ENCODE measurements at places on chromosomes 2 and 18. TPM values are rescaled to one million over a fixed set of nuclear protein-coding genes. Genes with fewer than 3 reads are reported as not detected.

DNA sequence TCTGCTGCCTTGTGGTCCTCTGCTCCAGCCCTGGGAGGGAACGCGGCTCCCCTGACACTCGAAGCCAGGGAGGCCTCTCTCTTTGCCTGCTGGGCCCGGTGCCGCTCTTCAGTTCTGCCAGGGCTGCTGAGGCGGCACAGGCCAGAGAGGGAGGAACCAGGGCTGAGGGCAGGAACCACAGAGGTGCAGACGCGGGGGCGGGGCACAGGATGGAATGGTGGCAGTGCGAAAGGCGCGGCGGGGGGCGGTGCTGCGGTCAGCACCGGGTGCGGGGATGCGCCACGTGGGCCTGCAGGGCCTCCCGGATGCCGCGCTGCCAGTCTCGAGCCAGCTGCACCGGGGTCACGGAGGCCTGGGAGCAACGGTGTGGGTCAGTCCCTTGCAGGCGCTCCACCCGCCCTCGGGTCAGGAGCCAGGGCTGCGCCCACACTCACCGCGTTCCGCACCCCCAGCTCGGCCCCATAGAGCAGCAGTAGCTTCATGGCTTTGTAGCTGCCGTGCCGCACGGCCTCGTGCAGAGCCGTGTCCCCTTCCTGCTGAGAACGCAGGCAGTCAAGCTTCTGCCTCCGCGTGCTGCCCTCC, 4.4 kb downstream of the ANKRD23 start:
- DNase-seq = peak; percentile 88

- no peak for DNase-seq
Observed at GRCh38 chr18:6873040-6873751, 143.7 kb downstream of the ARHGAP28 start.

GRCh38 chr2:161044921-161045320, 115.3 kb upstream of the TANK start:
- no peak for DNase-seq

GRCh38 chr2:221573430-221574230, 1.5 kb upstream of the EPHA4 start:
- DNase-seq = peak; percentile 93

DNA sequence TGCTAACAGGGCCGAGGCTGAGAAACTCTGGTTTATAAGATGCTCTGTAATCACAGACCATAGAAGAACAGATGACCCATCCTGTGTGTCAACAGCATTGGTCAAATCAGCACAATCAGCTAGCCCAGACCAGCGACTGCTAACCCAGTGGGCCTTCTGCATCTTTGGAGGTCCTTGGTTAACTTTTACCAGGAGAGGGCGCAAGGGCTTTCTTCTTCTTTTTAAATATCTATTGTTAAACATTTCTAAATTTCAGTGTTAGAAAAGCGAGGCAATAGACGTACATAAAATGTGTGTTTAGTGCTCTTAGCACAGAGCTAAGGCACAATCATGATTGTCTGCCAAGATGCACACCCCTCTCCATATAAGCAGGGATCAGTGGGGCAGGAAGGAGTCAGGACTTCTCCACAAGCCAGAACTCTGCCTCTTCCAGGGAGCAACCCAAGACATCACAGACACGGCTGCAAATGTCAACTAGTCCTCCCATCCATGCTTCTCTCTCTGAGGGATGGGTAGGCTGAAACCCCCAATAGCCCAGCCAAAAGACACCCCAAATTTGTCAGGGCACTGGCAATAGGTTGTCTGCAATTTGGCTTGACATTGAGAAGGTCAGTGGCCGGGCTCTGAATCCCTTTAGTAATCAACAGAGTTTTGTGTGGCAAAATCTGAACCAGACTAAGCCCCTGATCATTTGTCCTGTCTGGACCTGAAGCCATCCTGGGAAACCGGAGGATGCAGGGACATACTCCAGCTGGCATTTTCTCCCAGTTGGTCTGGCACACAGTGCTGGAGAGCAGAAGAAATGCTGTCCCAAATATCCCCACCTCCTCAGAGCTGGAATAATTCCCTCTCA, 188.2 kb downstream of the BCL2 start:
- no peak for DNase-seq

GRCh38 chr2:215851082-215851481, 162.3 kb downstream of the MREG start:
- DNase-seq = no peak

DNA sequence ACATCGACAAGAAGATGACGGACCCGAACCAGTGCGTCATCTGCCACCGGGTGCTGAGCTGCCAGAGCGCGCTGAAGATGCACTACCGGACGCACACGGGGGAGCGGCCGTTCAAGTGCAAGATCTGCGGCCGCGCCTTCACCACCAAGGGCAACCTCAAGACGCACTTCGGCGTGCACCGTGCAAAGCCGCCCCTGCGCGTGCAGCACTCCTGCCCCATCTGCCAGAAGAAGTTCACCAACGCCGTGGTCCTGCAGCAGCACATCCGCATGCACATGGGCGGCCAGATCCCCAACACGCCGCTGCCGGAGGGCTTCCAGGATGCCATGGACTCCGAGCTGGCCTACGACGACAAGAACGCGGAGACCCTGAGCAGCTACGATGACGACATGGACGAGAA, 14.4 kb downstream of the SALL3 start:
- DNase-seq = no peak

DNA sequence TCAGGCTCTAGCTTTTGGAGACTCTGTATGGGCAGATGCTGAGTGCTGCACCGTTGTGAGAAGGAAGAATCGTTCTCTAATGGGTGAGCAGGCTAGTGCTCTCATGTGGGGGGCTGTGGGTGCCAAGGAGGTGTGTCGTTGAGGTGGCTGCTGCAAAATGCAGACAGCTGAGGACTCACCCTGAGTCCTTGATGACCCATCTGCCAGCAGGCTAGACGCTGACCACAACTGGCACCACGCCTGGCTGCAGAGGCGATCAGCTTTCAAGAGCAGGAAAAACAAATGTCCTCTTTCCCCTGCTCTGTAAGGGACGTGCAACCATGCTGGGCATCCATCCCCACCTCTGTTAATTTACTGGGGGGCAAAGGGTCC, 48.2 kb downstream of the HAUS1 start:
- DNase-seq = no peak

Gene HRH4
- total RNA-seq = 1.7 TPM

Gene VWC2L
- total RNA-seq = not detected

Gene MEP1B
- not detected for total RNA-seq

Gene MBOAT2
- total RNA-seq = 31.4 TPM

All from upper lobe of right lung (tissue), 1 donor.